ENCODE measurements at places on chromosomes 2 and 18. TPM values are rescaled to one million over a fixed set of nuclear protein-coding genes. Genes with fewer than 3 reads are reported as not detected.

GRCh38 chr2:239920693-239921365, 104.3 kb downstream of the NDUFA10 start:
- H3K27me3 ChIP-seq, result no peaks in the 10 kb centered on the region
- no peak for DNase-seq
- H3K36me3 ChIP-seq, result no peaks in the 10 kb centered on the region
- H3K4me3 ChIP-seq, result no peak overlapping the region
- no peaks in the 10 kb centered on the region for H3K4me1 ChIP-seq

- no peak overlapping the region for H3K4me3 ChIP-seq
- H3K27me3 ChIP-seq, result no peaks in the 10 kb centered on the region
- no peak for DNase-seq
- no peaks in the 10 kb centered on the region for H3K36me3 ChIP-seq
Observed at GRCh38 chr2:41958251-41958650, 89.6 kb upstream of the PKDCC start.

DNA sequence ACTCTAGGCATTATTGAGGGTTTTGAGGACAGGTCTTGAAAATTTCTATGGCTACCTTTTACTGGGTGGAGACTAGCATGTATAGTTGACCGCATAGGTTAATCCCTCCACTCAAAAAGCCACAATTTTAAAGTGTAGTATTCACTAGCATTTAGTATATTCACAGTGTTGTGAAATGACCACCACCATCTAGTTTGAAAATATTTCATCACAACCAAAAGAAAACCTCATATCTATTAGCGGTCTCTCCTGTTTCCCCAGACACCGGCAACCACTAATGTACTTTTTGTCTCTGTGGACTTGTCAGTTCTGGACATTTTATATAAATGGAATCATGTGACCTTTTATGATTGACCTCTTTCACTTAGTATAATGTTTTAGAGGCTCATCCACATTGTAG, 53.9 kb downstream of the MSH2 start:
- H3K27ac ChIP-seq, result no peak overlapping the region
- no peak for DNase-seq
- peaks cover 4% of the 10 kb centered on the region for H3K36me3 ChIP-seq
- no peaks in the 10 kb centered on the region for H3K4me1 ChIP-seq

GRCh38 chr2:25402477-25402876, 60.8 kb upstream of the DNMT3A start:
- no peaks in the 10 kb centered on the region for H3K36me3 ChIP-seq
- H3K27ac ChIP-seq, result no peak overlapping the region
- H3K4me1 ChIP-seq, result no peaks in the 10 kb centered on the region
- no peaks in the 10 kb centered on the region for H3K27me3 ChIP-seq
- H3K4me3 ChIP-seq, result no peak overlapping the region
- no peak for DNase-seq

DNA sequence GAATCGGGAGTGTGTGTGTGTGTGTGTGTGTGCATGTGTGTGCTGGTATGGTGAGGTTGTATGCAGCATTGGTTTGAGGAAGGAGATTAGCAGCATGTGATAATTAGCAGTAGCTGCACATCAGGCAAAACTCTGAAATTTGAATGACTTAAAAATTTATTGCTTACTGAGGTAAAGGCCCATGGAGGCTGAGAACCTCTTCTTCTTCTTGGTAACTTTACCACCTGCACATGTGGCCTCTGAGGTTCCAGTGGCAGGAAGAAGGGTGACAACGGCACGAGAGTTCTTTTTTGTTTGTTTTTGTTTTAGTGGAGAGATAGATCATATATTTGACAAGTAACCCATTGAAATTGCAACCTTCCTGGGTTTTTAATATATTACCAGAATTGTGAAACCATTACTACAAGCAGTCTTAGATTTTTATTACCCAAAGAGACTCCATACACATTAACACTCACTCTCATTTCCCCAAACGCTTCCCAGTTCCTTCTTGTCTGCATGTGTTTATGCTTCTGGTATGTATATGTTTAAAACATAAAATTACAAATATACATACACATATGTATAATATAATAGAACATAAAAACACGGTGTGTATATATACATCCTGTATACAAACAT, 292.1 kb downstream of the PTGR3 start:
- no peaks in the 10 kb centered on the region for H3K4me1 ChIP-seq
- no peaks in the 10 kb centered on the region for H3K27me3 ChIP-seq
- no peak overlapping the region for H3K27ac ChIP-seq

CHRNA1 gene
- polyA plus RNA-seq, result 0.57 TPM
